ENCODE measurements at places on chromosomes 5 and 9.

DNA sequence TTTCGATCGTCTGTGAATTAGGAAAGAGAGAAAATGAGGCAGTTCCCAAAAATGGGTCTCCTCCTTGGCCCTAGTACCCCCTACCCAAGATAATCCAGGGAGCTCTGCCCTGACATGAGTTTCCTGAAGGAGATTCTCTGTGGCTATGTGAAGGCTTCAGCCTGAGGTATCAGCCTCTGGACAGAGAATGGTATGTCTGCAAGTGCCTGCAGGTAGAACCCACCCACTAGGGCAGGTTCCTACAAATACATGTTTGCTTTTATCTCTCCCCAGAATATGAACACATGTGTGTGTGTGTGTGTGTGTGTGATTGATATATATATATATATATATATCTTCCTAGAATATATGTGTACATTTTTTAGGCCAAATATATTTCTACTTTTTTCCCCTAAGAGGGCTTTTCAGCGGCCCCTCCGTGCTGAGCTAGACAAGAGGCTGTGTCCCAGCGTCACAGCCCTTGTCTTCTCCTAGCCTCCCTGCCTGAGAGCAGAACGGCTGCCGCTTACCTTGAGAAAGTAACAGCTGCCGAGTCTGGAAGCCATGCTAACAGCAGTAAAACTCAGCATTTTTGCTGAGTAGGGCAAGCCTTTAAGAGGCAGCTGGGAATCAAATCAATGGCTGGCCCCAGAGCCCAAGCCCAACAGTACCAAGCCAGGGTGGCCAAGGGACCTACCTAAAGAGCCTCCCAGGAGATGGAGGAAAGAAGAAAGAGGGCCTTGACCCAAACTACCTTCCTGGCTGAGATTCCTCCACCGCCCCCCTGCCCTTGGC, 2.1 kb downstream of the BRINP1 start:
- no peak for DNase-seq

DNA sequence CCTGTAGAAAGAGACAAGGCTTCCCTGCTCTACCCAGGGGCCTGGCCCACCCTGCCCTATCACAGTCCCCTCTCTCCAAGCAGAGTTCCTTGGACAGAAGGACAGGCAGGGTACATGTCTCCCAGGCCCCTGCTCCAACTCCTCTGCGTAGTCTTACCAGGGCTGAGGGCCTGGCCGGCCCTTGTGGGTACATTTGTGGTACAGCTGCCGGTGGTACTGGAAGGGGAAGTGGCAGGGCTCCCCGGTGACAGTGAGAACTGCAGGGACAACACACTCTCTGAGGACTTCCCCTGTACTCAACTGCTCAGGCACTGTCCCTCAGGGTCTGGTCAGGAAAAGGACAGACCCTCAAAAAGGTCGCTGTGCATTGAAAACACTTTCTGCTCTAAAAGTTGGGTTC, 3.6 kb downstream of the F12 start:
- no peak for DNase-seq

GRCh38 chr9:95120781-95121370, 196.6 kb downstream of the FANCC start:
- DNase-seq, result no peak

DNA sequence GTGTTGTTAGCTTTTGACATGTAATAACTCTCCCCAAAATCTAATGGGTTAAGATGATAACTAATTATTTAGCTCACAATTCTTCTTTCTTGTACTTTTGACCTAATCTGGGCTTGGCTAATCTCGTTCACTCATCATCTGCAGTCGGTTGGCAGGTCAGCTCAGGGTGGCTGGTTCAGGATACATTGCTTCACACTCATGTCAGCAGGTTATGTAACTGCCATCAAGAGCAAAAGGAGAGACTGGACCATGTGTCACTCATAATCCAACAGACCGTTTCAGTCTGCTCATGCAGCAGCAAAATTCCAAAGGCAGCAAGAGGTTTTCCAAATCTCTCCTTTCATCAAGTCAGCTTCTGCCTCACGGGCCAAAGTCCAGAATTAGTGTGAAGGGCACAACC, 998.4 kb upstream of the CTNND2 start:
- no peak for DNase-seq

DNA sequence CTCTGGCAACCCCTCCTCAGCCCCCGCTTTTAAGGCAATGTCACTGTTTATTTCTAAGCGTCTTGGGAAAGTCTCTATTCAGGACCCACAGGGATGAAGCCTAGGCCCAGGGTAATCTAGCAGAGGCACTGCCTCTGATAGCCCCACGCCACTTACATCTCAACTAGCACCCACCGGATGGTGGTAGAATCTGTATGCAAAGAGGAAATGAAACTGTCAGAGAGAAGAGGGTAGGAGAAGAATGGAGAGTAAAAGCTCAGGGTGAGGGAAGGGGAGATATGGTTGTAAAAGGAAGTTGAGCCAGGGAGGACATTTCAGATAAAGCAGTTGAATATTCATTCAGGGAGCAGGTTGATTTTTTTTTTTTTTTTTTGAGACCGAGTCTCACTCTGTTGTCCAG, 3.0 kb downstream of the FRRS1L start:
- DNase-seq, result no peak

- DNase-seq, result no peak
Measured at GRCh38 chr5:600886-601541, 11.1 kb upstream of the CEP72 start.

DNA sequence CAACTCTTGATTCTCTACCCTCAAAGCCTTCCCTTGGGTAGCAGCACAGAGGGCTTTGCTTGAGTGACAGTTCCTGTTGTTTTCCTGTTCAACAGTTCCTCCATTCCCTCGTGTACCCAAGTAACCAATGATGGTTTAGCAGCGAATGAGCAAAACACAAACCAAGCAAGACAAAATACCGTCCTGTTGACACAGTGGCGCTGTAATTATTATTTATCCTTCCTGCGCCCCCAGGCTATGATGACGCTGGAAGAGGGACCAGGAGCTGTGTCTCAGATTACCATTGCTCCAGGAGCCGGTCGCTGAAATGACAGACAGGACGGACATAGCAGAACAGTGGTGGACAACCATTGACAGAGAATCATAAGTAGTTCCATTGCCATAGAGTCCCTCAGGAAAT, 154.8 kb downstream of the GADD45G start:
- no peak for DNase-seq

DNA sequence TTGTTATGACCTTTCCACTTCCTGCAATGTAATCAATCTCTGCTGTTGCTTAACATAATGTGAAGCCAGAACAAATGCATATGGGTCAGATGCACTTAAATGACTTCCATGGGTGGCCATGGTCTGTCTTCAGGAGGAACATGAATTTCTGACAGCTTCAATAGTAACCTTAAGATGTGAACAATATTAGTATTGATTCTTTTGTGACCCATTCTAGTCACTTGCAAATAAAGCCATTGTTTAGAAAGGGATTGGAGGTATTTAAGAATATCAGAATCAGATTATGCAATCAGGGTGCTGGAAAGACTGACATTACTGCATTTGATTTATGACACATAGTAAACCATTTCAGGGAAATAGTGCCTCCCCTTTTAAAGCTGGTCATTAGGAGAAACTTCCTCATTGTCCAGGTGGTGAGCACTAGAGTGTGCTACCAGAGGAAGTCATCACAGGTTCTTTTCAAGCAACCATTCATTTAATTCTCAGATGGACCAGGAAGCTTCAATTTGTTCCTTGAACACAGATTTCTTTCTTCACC, 32.1 kb downstream of the GRIN3A start:
- no peak for DNase-seq

GRCh38 chr5:53946405-53947100, 363.8 kb downstream of the ARL15 start:
- no peak for DNase-seq

- DNase-seq, result no peak
Measured at GRCh38 chr5:56077796-56078233, 83.1 kb upstream of the IL6ST start.

- DNase-seq, result no peak
Measured at GRCh38 chr5:135062216-135063055, 28.4 kb upstream of the PITX1 start.

DNA sequence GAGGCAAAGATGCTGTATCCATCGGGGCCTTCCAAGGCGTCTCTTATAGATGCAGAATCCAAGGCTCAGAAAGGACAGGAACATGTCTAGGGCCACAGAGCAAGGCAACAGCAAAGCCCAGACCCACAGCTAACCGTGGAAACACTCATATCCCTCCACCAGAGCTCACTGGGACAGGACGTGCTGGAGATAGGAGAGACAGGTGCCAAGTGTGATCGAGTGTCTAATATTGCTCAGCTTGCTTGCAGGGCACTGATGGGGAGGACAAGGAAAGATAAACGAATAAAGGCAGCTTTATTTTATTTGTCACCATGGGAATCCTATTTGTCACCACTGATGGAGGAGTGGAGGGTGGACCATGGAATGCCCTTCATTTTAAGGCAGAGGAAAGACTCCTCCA, 44.0 kb upstream of the AKNA start:
- no peak for DNase-seq

- no peak for DNase-seq
Measured at GRCh38 chr9:110758201-110758600, 89.6 kb downstream of the MUSK start.

DNA sequence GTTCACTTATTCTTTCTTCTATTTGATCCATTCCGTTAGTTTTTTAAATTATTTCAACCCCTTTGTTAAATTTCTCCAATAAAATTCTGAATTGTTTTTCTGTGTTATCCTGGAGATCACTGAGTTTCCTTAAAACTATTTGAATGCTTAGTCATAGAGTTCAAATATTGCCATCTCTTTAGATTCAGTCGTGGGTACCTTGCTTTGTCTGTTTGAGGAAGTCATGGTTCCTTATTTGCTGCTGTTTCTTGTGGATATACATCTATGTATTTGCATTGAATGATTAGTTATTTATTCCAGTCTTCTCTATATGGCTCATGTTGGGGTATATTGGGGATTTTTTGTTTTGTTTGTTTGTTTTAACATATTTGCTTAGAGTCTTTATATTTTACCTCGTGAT, 80.6 kb downstream of the HINT1 start:
- DNase-seq, result no peak
